ENCODE measurements at places on chromosomes 3 and 15. TPM values are rescaled to one million over a fixed set of nuclear protein-coding genes. Genes with fewer than 3 reads are reported as not detected.

Gene QARS1
- 229 TPM for total RNA-seq

Gene C3orf20
- total RNA-seq: not detected

Gene SERINC4
- not detected for total RNA-seq

Gene ATP2B2
- 0.45 TPM for total RNA-seq

Gene BLOC1S6
- total RNA-seq: 58.1 TPM

Gene CCR3
- not detected for total RNA-seq

Gene ECE2
- total RNA-seq: 0.69 TPM

Gene TLE3
- 57.2 TPM for total RNA-seq

Gene ZNF80
- not detected for total RNA-seq

Gene FLNB
- 102 TPM for total RNA-seq

Gene ABI3BP
- 25.7 TPM for total RNA-seq

Gene SEC22C
- total RNA-seq: 56.2 TPM

Gene PRC1
- total RNA-seq: 5.8 TPM

Gene LRRK1
- total RNA-seq: 17.2 TPM

Gene HYAL1
- 15.6 TPM for total RNA-seq

Gene FAM81A
- total RNA-seq: 1.2 TPM

Gene FEZF2
- not detected for total RNA-seq

Gene CPNE4
- 0.17 TPM for total RNA-seq

Gene C3orf85
- total RNA-seq: not detected

Gene KLHL6
- 4.1 TPM for total RNA-seq

Gene ZDHHC23
- total RNA-seq: 2.5 TPM

Gene GOLGB1
- total RNA-seq: 65.2 TPM

Gene TERB2
- total RNA-seq: not detected

Gene GMNC
- total RNA-seq: not detected

Gene FAM3D
- total RNA-seq: not detected

Gene JAGN1
- total RNA-seq: 39.8 TPM

Gene IGSF11
- total RNA-seq: 7.0 TPM

Gene LRRC15
- total RNA-seq: 0.34 TPM
